M059J (cell line): ENCODE measurements at places on chromosomes 6 and 20.
A peak's percentile ranks its signal among the peaks of the same experiment; 100 is the strongest.

- DNase-seq: no peak
These were observed 131.1 kb downstream of the PHACTR3 start for GRCh38 chr20:59735486-59735885.

- DNase-seq: no peak
These were observed 578.6 kb upstream of the JAG1 start for GRCh38 chr20:11252447-11252846.

DNA sequence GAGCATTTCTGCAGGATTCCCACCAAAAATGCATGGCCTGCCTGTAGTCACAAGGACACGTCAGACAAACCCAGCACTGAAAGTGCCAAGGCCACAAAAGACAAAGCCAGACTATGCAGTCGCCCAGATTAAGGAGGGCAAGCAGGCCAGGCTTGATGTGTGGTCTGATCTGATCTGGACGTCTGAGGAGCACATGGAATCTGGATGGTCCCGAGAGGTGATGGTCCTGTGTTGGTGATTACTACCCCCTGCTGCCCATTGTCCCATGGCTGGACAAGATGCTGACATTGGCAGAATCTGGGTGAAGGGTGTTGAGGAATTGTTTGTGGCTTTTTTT, 17.1 kb downstream of the NPEPL1 start:
- no peak for DNase-seq

GRCh38 chr20:62540504-62540903, 64.7 kb upstream of the GATA5 start:
- DNase-seq: no peak

DNA sequence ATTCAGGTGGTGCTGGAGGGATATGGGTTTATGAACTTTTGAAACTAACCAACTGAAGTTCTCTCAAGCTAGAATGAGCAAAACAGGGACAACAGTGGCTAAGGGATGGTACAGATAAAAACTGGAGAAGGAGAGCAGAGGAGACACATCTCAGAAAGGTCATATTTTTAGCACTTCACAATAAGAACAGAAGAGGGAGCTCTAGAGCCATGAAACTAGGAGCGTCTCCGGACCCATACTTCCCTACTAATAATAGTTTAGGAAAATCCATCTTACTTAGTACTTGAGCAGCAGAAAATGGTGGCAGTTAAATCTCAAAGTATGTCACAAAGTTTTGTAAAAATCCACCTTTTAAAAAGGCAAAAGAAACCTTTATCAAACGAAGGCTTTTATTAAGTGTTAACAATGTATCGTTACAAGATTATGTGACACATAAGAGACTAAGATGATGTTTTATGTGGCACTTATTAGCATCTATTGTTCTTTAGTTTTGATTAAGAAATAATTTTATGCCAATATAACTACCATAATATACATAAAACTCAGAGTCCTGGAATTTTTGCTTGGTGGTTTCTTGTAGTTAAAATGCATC, 278.6 kb downstream of the TBC1D32 start:
- peak; percentile 32 for DNase-seq

GRCh38 chr20:32333988-32334885, 23.9 kb upstream of the ASXL1 start:
- no peak for DNase-seq

- DNase-seq: no peak
These were observed 844 bp upstream of the ABRACL start for GRCh38 chr6:139027620-139028182.

DNA sequence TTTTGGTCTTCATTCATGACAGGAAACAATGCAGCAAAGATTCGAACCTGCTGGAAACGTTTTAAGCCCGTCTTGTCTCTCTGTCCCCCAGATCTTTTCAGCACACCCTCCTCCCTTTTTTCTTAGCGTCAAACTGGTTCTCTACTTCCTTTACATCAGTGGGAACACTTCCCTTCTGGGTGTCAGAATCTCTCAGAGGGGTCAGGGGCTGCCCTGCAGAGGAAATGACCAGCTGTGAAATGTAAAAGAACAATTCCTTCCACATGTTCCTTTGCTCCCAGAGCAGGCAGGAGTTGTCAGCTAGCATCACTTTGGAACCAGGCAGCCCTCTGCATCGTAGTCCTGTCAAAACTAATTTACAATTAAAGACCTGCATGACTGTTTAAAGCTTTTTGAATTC, 619.0 kb downstream of the TFAP2A start:
- no peak for DNase-seq

- DNase-seq: no peak
These were observed 58.0 kb upstream of the AHI1 start for GRCh38 chr6:135555550-135555949.

- no peak for DNase-seq
These were observed 261.2 kb downstream of the BMP7 start for GRCh38 chr20:57004951-57005933.

GRCh38 chr6:33748841-33749240, 2.1 kb upstream of the IP6K3 start:
- no peak for DNase-seq

GRCh38 chr6:157850030-157850429, 27.0 kb downstream of the SNX9 start:
- no peak for DNase-seq

GRCh38 chr20:53989401-53989800, 81.0 kb downstream of the BCAS1 start:
- no peak for DNase-seq

GRCh38 chr6:14948586-14949245, 297.2 kb upstream of the JARID2 start:
- no peak for DNase-seq

DNA sequence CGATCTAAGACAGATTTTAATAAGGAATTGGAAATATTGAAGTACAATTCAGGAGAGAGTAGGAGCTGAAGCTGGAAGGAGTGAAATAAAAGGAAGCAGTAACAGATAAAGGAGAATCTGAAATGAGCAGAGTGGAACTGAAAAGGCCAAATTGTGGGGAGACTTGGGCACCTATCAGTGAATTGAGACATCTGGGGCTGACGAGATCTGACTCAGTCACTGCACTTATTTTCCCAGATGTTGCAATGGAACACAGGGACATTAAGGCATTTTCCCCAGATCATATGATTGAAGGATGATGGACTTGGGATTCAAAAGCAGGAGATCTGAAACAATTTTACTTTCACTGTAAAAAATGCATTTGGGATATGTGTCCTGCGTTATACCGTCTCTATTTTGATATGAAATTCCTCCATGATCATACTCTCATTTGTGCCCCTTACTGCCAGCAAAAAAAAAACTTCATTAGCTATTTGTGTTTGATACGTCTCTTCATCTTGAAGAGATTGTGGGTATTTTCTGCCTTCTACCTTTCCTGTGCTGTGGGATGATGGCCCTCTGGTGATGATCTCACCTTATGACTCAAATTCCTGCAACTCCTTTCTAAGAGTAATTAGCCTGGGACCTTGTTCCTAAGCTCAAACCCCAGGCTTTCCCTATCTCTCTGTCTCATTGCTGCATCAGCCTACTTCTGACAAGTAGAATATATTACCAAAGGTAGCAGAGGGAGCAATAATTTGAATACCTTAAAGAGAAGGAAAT, 278.5 kb upstream of the MAN1A1 start:
- peak; percentile 51 for DNase-seq

DNA sequence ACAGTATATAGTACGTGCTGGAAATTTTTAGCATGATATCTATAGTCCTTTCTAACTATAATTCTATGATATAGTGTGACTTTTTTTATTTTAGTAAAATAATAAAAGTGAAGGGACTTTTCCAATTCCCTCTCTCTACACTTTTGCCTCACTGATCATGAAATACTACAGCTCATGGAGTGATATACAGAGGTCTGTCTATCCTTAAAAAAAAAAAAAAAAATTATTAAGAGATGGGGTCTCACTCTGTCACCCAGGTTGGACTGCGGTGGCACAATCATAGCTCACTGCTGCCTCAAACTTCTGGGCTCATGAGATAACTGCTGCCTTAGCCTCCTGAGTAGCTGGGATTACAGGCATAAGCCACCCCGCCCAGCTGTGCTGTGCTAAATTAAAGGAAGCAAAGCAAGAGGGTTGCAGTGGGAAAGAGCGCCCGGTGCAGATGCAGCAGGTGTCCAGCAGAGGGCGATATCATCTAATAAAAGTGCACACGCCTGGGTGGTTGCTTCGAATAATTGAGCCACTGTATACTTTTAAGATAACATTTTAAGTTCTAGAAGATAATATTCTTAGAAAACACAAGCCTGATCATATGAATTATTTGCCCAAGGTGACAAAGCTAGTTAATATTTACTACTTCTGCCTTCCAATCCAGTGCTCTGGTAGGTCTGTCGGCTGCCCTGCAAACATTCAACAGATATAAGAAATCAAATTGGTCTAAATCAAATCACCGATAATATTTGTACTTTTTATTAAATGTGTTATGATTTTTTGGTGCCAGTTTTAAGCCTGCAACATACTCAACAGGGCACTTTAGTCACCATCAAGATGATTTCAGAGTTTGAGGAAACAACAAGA, 94.9 kb upstream of the NT5E start:
- DNase-seq: peak; percentile 74

- DNase-seq: no peak
These were observed 37.3 kb downstream of the SIM1 start for GRCh38 chr6:100427452-100427851.

- DNase-seq: peak; percentile 47
These were observed 8.8 kb downstream of the SRPK1 start for GRCh38 chr6:35911871-35912653.

DNA sequence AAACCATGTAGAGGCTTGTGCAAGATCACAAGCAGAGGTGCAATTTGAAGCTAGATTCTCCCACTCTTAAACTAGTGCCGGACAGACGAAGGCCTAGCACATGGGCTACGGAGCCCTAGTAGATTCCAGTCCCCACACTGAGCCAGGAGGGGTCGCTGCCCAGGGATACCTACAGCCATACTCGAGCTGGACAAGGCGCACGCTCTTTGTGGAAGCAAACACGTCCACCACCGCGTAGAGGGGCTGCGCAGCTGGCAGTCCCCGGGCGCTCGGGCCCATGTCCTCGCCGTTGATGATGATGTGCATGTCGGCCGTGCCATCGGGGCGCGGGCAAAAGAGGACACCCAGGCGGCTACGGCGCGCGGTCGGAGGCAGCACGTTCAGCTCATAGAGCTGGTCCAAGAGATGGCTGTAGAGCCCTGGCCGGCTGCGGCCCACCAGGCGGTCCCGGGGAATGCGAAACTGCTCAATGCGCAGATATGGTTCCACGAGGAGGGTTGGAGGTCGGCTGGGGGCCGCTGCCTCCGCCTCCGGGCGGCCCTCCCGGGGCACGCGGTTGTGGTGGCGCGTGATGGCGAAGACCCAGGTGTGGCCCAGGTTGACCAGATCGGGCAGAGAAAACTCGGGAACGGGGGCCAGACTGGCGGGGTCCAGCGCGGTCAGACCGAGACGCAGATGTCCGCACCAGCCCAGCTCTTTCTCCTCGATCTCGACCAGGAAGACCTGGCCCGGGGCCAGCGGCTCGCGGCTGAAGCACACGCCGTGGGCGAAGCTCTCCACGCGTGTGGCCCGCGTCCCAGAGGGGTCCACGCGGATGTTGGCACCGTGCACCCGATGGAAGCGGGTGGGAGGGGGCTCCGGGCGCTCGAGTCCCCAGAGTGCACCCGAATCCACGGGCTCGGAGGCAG, 677 bp downstream of the NEURL2 start:
- DNase-seq: peak; percentile 53

DNA sequence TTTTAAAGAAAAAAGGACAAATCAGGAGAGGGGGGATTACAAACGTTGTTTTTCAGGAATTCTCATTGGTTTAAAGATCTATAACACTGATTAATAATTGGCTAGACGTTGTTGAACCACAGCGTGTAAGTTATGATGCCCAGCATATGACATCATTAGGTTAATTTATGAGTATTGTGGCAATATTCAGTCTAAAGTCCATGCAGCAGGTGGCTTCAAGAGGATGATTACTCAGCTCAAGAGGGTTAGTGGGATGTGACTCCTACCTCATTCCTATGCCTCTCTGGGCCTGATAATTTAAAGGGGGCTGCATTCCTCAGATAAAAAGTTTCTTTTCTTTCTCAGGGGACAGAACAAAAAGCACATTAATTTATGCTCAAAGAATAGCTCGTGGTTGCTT, 1309.0 kb downstream of the EPHA7 start:
- no peak for DNase-seq

DNA sequence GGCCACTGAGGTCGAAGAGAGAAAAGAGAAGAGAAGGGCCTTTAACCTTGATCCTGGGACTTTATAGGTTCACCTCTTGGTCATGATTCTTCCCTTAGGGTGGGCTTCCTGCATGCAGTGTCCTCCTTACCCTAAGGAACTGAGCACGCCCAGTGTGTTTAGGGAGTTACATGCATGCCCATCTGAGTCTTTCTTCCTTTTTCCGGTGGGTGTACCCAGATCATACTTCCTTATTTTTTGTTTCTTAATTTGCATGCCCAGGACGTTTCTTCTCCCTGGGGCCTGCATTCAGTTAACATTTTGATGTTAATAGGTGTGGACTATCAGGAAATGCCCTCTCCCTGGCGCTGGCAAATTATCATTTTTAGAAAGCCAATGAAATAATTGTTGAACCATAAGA, 91.5 kb downstream of the HTR1B start:
- DNase-seq: no peak

DNA sequence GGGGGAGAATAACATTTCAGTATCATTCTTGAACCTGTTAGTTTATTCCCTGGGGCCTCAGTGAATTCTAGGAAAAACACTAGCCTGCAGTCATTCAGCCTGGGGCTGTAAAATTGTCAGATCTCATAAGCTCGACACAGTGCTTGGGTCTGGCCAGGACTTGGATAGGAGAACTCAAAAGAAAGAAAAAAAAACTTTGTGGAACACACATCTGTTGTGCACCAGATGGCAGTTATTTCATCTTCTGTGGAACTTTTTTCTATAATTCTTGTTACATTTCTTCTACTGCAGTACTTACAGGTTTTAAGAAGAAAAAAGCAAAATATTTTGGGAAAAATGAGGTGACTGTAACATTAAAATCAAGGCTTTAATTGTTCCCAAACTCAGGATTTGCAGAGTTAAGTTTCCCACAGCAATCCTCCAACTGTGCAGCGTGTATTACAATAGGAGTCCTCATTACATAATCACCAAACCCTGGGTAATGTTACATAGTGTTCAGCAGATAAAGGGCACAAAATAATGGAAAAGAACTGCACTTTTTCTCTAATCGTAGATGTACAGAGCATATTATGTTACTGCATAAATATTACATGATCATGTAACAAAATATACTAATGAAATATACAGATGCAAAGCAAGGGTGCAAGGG, 531.1 kb upstream of the CITED2 start:
- DNase-seq: peak; percentile 28

DNA sequence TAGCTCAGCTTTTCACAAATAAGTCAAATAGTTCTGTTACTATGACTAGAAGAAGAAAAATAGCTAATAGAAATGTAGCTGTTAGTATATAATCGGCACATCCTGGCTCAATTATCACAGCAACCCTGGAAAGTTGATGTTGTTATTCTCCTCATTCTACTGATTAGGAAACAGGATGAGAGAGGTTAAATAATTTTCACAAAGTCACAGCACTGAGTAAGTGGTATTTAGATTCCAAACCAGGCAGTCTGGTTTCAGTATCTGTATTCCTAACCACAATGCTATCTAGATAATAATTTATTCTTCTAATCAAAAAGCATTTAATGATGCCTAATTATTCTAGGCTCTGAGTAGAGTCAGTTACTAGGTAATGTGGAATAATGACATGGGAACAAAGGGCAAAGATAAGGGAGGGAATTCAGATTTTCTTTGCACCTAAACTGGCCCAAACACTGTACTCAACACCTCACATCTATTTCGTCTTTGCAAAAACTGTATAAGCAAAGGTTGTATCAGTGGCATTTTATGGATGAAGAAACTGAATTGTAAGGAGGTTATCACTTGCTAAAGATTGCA, 51.3 kb downstream of the PDE7B start:
- DNase-seq: no peak
